Activated CD4-positive, alpha-beta T cell treated with anti-CD3 and anti-CD28 coated beads for 36 hours (primary cell): ENCODE measurements at places on chromosomes 2 and 18.
A peak's percentile ranks its signal among the peaks of the same experiment; 100 is the strongest.

DNA sequence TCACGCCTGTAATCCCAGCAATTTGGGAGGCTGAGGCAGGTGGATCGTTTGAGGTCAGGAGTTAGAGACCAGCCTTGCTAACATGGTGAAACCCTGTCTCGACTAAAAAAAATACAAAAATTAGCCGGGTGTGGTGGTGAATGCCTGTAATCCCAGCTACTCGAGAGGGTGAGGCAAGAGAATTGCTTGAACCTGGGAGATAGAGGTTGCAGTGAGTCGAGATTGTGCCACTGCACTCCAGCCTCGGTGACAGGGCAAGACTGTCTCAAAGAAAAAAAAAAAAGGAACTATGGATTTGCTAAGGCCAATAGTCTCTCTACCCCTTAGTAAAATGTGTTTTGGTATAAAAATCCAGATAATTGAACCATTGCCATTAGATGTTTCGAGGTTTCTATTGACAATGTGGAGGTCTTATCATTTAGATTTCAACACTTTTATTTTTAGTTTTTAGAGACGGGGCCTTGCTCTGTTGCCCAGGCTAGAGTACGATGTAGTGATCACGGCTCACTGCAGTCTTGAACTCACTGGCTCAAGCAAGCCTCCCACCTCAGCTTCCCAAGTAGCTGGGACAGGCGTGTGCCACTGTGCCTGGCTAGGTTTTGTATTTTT is 1.1 kb upstream of the TXNDC2 start:
- DNase-seq = no peak

DNA sequence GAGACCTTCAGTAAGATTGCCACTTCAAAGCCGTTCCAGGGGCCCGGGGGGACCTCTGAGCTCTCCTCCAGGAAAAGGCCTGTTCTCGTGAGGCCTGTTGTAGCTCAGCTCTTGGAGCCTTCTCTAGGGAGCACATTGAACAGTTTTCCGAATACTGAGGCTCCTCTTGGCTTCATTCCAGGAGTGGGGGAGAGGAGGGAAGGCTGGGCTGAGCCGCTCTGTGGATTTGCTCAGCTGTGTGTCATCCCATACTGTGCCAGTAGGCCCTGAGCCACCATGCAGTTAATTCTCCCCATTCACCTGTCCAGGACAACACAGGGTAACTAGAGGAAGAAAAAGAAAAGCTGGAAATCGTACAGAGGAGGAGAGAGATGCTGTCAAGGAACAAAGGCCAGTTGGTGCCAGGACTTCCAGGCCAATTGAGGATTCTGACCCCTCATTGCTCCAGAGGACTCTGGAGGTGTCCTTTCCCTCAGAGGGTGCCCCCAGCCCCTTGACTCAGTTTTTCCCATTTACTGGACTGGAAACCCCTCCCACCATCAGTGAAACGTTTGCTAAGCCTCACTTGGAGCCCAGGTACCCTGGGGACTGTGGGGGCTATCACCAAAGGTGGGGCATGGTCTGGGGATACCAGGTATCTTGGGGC is 41.4 kb downstream of the HS1BP3 start:
- DNase-seq = no peak

DNA sequence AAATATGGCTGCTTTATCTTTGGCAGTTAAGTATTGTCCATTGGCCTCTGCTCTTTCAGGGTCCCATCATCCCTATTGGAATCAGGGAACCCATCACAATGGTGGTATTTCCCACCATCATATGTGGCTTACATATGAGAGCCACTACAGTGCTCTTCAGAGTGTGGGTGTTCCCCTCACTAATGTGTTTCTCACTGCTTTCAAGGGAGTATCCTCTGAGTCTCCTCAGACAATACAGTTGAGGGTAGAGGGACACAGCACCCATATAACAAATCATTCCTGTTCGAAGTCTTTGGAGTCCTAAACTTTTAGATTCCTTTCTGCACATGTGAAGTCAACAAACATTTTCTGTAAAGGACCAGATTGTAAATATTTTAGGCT is 48.8 kb upstream of the DNAJC10 start:
- no peak for DNase-seq

GRCh38 chr2:107337209-107337898 is 451.4 kb upstream of the ST6GAL2 start:
- no peak for DNase-seq

GRCh38 chr2:61405813-61406212 is 65.1 kb downstream of the USP34 start:
- DNase-seq = no peak

DNA sequence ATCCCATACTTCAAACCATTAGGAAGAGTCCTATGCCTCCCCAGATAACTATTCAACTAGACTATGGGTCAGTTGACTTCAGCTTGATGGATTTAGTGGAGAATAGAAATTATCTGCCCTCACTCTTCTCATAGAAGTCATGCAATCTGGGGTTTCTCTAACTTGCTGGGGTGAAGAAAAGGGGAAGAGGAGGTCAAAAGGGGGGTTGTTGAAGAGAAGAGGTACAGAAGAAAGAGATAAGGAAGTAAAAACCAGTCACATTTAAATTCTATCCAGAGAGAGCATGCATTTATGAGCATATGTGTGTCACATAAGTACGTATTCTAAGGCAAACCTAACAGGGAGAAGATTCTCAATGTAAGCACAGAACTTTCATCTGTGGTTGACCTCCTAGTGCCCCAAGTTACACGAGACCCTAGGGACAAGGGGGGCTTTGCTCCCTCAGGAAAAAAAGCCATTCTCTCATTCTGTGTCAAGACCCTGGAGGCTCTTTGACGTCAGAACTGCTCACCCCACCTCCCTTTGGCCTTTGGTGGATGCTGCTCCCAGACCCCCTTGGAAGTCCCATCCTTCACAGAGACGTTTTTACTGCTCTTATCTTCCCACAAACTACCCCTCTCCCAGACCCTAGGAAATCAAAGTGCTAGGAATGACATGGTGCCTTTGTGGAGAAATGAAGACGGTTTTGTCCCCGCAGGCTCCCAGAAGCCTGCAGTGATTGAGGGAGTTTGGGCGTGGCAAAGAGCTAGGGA is 236.8 kb upstream of the TNP1 start:
- DNase-seq = no peak

DNA sequence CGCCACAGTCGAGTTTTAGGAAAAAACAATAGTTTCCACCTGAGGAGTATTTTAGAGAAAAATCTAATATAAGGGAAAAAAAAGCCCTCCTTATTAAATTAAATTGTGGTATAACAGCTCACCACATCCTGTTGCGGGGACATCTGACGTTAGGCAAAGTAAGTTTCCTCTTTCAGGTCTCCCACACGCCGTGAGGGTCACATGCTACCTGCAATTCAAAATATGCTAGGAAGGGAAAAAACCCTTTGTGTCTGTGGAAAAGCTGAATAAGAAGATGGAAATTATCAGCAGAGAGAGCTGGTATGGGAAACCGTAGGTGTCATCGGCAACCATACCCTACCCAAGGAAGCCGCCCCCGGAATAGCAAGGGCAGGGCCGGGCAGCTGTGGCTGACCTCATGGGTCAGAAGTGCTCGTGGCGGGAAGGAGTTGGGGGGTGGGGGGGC is 128.0 kb downstream of the NFATC1 start:
- DNase-seq = peak; percentile 90

DNA sequence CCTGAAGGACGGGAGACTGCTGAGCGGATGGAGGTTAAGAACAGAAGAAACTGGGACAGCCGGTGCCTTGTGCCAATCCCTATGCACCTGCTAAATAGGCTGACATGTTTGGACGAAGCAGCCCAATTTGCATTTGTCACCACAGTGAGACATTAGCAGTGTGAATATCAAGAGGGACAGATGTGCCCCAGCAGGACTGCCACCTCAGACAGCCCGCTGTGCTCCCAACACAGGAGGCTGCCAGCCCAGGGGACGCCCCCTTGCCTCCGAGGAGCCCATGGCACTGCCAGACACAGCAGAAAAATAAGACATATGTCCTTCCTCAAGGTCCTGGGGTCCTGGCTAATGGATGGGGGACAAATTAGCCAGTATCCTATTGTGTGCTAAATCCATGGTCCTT is 306.7 kb upstream of the POU3F3 start:
- no peak for DNase-seq

DNA sequence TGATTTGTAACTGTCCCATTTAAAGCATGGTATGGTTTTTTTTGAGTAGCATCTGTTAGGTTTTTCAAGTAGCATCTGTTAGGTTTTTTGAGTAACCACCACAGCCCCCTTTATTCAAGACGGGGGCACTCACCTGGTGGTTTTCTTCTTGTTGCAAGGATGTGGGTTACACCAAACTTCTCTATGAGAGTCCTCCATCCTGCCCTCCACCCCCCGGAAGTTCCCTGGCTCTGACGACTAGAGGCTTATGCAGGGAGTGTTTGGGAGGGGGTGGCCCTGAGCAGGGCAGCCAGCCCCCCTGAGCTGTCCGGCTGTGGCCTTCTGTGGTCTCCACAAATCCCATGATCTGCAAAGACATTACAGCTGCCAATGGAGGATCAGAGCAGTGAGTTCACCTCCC is 39.3 kb downstream of the MTCL1 start:
- DNase-seq = peak; percentile 41

DNA sequence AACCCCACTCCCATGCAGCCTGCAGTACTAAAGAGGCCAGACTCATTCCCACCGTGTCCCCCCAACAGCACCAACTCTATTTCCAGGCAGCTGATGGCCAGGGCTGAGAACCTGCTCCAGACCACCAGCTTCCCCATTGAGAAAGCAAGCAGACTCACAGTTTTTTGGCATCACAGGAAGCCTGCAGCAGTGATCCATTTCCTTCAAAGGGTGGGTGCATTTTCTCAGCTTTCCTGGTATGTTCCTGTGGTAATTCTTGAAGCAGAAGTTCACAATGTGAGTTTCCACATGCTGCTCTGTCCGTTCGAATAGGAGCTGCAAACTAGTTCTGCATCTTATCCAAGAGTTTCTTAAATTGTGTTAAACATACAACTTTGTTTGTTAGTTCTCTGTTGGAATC is 1249.6 kb upstream of the FAM98A start:
- no peak for DNase-seq

DNA sequence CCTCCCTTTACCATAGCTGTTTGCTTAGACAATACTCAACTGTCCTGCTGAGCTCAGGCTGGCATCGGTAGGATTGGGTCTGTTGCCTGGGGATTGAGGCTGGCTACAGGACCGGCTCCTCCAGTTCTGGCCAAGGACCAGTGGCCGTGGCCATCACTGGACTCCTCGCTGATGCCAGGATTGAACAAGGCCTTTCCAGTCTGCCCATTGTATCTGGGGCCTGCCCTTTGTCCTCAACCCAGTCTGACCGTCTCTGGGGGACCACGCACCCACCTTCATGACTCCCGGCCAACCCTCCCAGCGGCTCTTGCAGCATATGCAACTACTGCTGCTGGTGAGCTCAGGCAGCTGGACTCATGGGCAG is 28.7 kb downstream of the SH2D6 start:
- DNase-seq = no peak

DNA sequence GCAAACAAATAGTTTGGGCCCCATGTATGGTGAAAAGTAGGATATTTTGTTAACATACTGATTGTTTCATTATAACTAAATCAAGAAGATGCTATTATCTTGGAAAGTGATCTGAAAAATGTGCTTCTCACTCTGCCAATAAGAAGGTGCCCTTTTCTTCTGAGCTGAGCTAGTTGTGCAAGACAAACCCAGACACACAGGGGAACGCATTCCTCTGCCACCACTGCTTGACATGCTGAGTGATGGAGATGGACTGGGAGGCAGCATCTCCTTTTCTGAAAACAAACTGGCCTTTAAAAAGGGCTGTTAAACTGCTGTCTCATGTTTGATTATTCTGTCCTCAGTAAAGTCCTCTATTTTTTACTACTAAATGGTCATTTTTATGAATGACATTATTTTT is 1989.9 kb upstream of the CELF4 start:
- DNase-seq = no peak

DNA sequence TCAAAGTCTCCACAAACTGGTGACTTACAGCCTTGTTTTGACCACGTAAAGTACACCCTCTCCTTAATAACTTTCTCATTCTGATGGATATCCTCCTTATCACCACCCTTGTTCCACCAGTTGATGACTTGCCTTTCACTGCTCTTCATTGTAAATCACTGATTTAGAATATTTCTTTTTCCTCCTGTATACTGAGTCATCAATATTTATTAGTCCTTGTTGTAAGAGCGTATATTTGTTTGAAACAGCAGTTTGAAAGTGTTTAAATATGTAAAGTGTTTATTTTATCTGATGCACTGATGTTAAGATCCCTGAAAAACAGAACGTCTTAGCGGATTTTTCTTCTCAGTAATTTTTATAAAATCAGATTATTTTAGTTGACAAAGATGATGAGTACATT is 34.2 kb upstream of the DYSF start:
- DNase-seq = no peak

GRCh38 chr2:101114815-101115214 is 36.4 kb downstream of the TBC1D8 start:
- no peak for DNase-seq

DNA sequence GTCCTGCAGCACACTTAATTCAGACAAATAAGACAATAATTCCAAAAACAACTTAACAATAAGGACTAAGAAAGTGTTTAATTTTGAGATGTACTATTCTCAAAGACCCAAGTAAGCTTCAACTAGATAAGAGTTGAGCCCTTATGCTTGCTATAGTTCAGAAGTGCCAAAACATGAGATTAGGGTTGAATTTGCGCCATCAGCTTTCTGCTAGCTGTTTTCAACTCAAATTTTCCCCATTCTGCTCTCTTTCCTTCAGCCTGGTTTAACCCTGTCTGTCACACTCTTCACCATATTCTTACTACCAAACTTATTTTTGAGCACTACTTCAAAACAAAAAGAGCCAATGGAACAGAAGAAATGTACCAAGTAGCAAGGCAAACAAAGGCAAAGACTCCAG is 4.1 kb downstream of the NFE2L2 start:
- DNase-seq = no peak

GRCh38 chr2:96330407-96330806 is 5.2 kb upstream of the NCAPH start:
- no peak for DNase-seq

- no peak for DNase-seq
Measured at GRCh38 chr18:60870261-60871153, 462.7 kb upstream of the CDH20 start.

- no peak for DNase-seq
Measured at GRCh38 chr18:12460874-12461273, 53.1 kb downstream of the PRELID3A start.

- DNase-seq = no peak
Measured at GRCh38 chr2:161420406-161421074, 4.4 kb downstream of the TBR1 start.

DNA sequence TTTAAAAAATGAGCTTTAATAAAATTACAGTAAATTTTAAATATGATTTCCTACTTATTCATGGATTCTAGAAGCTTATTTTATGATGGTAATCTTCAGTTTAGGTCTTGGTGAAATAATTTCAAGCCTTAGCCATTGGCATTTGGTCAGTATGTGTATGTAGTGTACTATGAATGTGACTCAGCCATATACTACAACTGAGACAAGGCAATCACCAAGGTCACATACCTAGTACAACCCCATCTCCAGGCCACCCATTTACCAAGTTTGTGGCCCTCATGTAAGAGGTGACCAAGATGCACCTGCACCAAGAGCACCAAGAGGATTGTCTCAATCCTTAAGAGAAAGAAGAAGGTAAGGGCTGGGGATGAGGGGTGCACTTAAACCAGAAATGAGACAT is 54.8 kb upstream of the FRZB start:
- DNase-seq = no peak
